ENCODE measurements at places on chromosomes 4 and X.

DNA sequence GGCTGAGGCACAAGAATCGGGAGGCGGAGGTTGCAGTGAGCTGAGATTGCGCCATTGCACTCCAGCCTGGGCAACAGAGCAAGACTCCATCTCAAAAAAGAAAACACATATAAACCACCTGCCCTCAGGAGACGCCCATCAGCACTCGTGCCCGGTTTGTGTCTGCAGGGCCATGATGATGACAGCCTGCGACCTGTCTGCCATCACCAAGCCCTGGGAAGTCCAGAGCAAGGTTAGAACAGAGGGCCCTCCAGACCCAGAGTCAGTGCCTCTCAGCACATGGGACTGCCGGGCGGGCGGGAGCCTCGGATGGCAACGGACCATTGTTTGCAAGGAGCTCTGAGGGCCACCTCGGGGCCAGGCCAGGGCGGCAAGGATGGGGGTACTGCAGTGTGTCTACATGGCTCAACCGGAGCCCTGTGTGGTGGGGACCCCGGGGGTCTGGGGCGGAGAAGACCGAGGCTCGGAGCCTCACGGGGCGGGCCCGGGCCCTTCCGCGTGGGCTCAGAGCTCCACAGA lies 9.3 kb downstream of the ATP5ME start:
- DNase-seq, result no peak

GRCh38 chrX:155747520-155747919 lies 133.6 kb upstream of the VAMP7 start:
- DNase-seq, result no peak

- no peak for DNase-seq
Observed at GRCh38 chrX:36609616-36610585, 398.3 kb upstream of the FAM47C start.

DNA sequence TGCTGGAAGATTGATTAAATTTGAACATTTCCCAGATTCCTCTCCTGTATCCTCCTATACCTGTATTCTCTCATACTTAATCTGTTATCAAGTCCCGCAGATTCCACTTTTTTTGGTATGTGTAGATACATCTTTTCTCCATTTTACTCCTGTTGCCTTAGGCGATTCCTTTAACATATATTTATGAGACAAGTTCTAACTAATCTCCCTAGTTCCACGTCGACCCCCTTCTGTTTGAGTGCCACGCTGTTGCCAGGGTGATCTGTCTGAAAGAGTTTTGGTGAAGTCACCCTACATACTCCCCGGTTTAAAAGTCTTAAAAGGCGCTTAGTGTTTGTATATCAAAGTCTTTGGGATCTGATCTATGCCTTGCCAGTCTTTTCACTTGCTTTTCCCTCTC lies 2.4 kb downstream of the HNRNPH2 start:
- no peak for DNase-seq
